Glutamatergic neuron (in vitro differentiated cells): ENCODE measurements at places on chromosomes 6 and 20. TPM values are rescaled to one million over a fixed set of nuclear protein-coding genes. Genes with fewer than 3 reads are reported as not detected.

USP49 gene
- total RNA-seq = 14.7 TPM

KHDRBS2 gene
- 19.7 TPM for total RNA-seq

GPSM3 gene
- total RNA-seq = 3.2 TPM

SASH1 gene
- 5.0 TPM for total RNA-seq

FAM210B gene
- 86.1 TPM for total RNA-seq

MUCL3 gene
- not detected for total RNA-seq

ADISSP gene
- total RNA-seq = 54.6 TPM

MYH7B gene
- total RNA-seq = 1.5 TPM

RIMS1 gene
- total RNA-seq = 12.3 TPM

RNF114 gene
- total RNA-seq = 64.2 TPM

PRSS16 gene
- total RNA-seq = 0.64 TPM

SLC17A3 gene
- total RNA-seq = not detected

MAS1 gene
- not detected for total RNA-seq

TXNDC5 gene
- 25.3 TPM for total RNA-seq

TMEM151B gene
- total RNA-seq = 51.3 TPM

RAET1G gene
- total RNA-seq = not detected
